Chondrocyte (in vitro differentiated cells): ENCODE measurements at places on chromosomes 16 and 17. TPM values are rescaled to one million over a fixed set of nuclear protein-coding genes. Genes with fewer than 3 reads are reported as not detected.

- peaks cover 21% of the 10 kb centered on the region for H3K4me1 ChIP-seq
- H3K4me3 ChIP-seq = no peak overlapping the region
- no peaks in the 10 kb centered on the region for H3K27me3 ChIP-seq
- no peak overlapping the region for H3K27ac ChIP-seq
- no peaks in the 10 kb centered on the region for H3K36me3 ChIP-seq
Measured at GRCh38 chr17:78341559-78342448, 18.1 kb downstream of the SOCS3 start.

GRCh38 chr16:87584271-87584670 is 18.0 kb upstream of the JPH3 start:
- H3K27me3 ChIP-seq = peaks cover 6% of the 10 kb centered on the region
- peaks cover 45% of the 10 kb centered on the region for H3K4me1 ChIP-seq
- H3K36me3 ChIP-seq = no peaks in the 10 kb centered on the region
- H3K4me3 ChIP-seq = no peak overlapping the region

DNA sequence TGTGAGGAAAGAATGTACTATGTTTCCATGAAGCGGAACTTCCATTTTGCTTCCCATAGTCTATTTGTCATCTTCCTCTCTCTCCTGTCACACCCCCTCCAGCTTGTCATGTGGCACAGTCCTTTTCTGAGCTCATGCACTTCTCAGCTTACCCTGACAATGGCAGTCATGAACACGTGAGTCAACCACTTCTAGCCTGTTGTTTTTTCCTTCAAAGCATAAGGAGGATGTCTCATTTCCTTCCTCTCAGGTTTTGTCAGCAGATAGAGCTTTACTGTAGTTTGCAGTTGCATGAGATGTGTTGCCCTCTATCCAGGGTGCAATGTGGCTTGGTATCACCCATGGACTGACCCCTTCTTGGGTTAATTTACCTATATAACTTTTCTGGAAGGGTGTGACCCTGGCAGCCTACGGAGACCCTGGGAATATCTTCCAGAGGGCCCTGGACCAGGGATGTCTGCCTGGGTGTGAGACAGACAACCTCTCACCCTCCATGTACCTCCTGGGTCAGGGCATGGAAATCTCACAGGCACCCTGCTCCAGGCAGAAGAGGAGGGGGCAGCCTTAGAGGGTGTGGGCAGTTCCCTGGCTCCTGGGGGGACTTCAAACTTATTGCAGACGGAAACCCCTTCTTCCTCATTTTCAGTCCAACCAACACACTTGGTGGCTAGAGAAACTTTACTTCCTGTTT is 4.0 kb upstream of the ZNF267 start:
- H3K27ac ChIP-seq = no peak overlapping the region
- H3K4me1 ChIP-seq = peaks cover 11% of the 10 kb centered on the region
- no peak overlapping the region for H3K4me3 ChIP-seq

- no peaks in the 10 kb centered on the region for H3K27me3 ChIP-seq
- no peak for DNase-seq
- no peak overlapping the region for H3K27ac ChIP-seq
- H3K4me1 ChIP-seq = peaks cover 10% of the 10 kb centered on the region
Measured at GRCh38 chr17:71273441-71273840, 847.4 kb upstream of the SOX9 start.

GRCh38 chr17:35132816-35133550 is 9.1 kb downstream of the NLE1 start:
- no peak overlapping the region for H3K4me3 ChIP-seq
- no peak overlapping the region for H3K27ac ChIP-seq
- H3K36me3 ChIP-seq = peaks cover 29% of the 10 kb centered on the region
- no peaks in the 10 kb centered on the region for H3K27me3 ChIP-seq

- no peak for DNase-seq
- H3K36me3 ChIP-seq = peaks cover 1% of the 10 kb centered on the region
- H3K4me3 ChIP-seq = no peak overlapping the region
Measured at GRCh38 chr16:87604634-87605111, 2.4 kb downstream of the JPH3 start.

DNA sequence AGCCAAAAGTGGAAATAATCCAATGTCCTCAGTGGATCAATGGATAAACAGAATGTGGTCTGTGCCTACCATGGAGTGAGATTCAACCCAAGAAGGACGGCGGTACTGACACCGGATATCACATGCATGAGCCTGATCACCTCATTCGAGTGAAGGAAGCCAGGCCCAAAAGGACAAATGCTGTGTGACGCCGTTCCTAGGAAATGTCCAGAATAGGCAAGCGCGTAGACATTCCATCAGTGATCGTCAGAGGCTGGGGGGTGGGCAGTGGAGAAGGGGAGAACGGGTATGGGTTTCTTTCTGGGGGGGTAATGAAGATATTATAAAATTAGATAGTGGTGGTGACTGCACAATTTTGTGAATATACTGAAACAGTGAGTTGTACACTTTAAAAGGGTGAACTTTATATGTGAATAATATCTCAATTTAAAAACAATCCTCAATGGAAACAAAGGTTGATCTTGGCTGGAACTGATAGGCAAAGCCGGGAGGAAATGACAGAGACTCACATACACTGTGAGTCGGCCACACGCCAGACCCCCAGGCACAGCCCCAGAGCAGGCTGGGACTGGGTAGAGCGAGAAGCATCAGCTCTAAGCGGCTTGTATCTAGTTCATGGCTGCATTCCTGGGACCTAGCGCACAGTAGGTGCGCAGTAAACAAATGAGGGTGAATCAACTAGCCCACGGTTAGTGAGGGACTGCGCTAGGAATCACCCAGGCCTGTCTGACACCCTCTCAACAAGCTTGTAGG is 3.5 kb downstream of the DBNDD1 start:
- no peak overlapping the region for H3K27ac ChIP-seq
- DNase-seq = no peak
- no peak overlapping the region for H3K4me3 ChIP-seq
- H3K4me1 ChIP-seq = peaks cover 16% of the 10 kb centered on the region
- H3K36me3 ChIP-seq = no peaks in the 10 kb centered on the region

- H3K36me3 ChIP-seq = peaks cover 2% of the 10 kb centered on the region
- DNase-seq = no peak
- no peak overlapping the region for H3K27ac ChIP-seq
- peaks cover 11% of the 10 kb centered on the region for H3K27me3 ChIP-seq
- H3K4me1 ChIP-seq = peaks cover 12% of the 10 kb centered on the region
Measured at GRCh38 chr17:66975614-66976378, 11.3 kb downstream of the CACNG4 start.

GRCh38 chr17:78883089-78883532 is 19.9 kb downstream of the CEP295NL start:
- peaks cover 79% of the 10 kb centered on the region for H3K4me1 ChIP-seq
- DNase-seq = no peak
- H3K4me3 ChIP-seq = peak overlapping the region; percentile 55
- H3K27ac ChIP-seq = peak overlapping the region; percentile 95
- H3K36me3 ChIP-seq = no peaks in the 10 kb centered on the region

- H3K27me3 ChIP-seq = no peaks in the 10 kb centered on the region
- no peak for DNase-seq
- H3K36me3 ChIP-seq = no peaks in the 10 kb centered on the region
- H3K4me1 ChIP-seq = peaks cover 21% of the 10 kb centered on the region
Measured at GRCh38 chr17:21272881-21273792, 11.4 kb upstream of the MAP2K3 start.

DNA sequence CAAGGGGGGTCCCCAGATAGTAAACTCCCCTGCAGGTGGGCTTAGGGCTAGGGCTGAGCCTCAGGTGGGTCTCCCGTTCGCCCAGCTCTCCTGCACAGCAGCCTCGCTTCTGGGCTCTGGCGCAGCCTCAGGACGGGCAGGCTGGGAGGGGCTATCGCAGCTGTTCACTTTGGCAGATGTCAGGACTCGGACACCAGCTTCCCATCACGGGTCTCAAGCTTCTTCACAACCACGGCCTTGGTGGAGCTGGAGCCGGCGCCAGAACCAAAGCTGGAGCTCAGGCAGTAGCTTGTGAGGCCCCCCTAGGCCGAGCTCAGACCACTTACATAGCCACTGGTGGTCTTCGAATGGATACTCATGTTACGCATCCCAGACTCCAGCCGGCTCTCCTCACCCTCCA is 26.0 kb downstream of the CLEC3A start:
- no peak for DNase-seq
- peaks cover 3% of the 10 kb centered on the region for H3K4me1 ChIP-seq
- no peaks in the 10 kb centered on the region for H3K36me3 ChIP-seq
- H3K27me3 ChIP-seq = peaks cover 3% of the 10 kb centered on the region

DNA sequence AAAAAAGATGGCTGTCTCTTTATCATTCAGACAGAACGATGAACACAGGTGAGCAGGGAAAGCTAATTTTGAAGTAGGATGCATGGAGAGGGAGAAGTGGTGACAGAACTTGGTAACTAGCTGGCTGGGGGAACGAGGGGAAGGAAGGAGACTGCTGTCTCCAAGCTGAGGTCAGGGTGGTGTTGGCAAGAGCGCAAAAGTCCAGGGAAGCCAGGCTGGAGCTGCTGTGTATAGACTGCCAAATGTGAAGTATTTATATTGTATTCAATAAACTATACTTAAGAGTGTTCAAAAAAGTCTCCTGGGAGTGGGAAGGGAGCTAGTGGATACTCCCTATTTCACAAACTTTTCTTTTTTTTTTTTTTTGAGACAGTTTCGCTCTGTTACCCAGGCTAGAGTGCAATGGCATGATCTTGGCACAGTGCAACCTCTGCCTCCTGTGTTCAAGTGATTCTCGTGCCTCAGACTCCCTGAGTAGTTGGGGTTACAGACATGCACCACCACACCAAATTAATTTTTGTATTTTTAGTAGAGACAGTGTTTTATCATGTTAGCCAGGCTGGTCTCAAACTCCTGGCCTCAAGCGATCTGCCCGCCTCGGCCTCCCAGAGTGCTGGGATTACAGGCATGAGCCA is 8.2 kb downstream of the TMEM106A start:
- peaks cover 17% of the 10 kb centered on the region for H3K36me3 ChIP-seq
- peak; percentile 15 for DNase-seq
- H3K4me1 ChIP-seq = peaks cover 3% of the 10 kb centered on the region
- no peak overlapping the region for H3K4me3 ChIP-seq

GRCh38 chr16:715477-716199 is 720 bp downstream of the METRN start:
- peak overlapping the region; percentile 70 for H3K4me3 ChIP-seq
- DNase-seq = no peak
- peaks cover 28% of the 10 kb centered on the region for H3K4me1 ChIP-seq
- H3K27me3 ChIP-seq = no peaks in the 10 kb centered on the region
- peak overlapping the region; percentile 17 for H3K27ac ChIP-seq

DNA sequence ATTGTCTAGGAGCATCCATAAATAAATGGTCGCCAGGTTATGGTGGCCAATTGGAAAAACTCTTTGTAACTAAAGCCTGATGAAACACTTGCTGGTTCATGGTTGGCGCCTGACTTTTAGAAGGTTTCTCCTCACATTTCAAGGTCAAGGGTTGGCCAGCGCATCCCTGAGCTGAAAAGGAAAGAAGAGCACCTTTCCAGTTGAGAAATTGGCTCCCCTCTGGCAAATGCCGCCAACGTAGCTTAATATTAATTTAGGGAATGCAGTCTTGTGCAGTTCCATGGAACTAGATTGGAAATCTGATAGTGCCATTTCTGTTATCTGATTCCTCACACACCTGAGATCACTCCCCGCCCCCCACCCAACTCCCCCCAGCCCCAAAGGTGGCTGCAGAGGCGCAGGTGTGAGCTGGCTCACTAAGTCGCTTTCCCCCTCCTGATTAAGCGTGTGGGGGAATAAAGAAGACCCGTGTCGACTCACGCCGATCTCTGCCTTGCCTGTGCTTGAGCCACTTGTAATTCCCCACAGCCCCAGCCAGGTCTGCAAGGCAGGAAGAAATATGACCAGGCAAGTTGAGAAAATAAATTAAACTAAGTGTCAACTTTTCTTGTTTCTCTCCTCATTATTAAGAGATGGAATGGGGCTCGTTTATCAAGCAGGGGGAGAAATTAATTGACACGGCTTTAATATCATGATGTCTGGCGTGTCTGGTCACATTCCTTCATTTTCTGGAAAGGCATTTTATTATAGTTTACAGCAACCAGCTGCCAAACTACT is 157.7 kb downstream of the CCDC182 start:
- no peaks in the 10 kb centered on the region for H3K36me3 ChIP-seq
- no peaks in the 10 kb centered on the region for H3K27me3 ChIP-seq
- no peak overlapping the region for H3K4me3 ChIP-seq
- no peak overlapping the region for H3K27ac ChIP-seq
- no peak for DNase-seq

DNA sequence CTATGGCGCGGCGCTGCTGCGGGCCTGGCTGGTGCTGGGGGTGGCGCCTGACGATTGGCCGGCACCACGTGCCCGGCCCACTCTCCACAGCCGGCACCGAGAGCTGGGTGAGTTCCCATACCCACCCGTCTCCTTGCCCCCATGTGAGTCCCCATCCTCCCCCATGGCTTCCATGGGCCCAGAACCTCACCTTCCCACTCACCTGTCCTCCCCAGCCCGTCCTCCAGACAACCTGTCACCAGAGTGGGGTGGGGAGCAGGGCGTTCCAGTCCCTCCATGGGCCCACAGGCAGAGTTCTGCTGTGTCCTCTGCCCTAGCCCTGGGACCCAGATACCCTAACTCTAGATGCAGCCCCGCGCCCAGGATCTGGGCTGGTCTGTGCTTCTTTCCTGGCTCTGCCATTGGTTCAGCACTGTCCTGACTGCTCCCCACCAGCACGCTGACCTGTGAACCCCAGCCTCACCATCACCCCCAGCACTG is 5.5 kb downstream of the ARMC5 start:
- H3K27ac ChIP-seq = no peak overlapping the region
- H3K4me3 ChIP-seq = no peak overlapping the region
- H3K4me1 ChIP-seq = peaks cover 20% of the 10 kb centered on the region
- no peaks in the 10 kb centered on the region for H3K27me3 ChIP-seq
- peaks cover 20% of the 10 kb centered on the region for H3K36me3 ChIP-seq
- peak; percentile 84 for DNase-seq

- no peak for DNase-seq
- H3K4me3 ChIP-seq = no peak overlapping the region
- H3K4me1 ChIP-seq = no peaks in the 10 kb centered on the region
- H3K27ac ChIP-seq = no peak overlapping the region
- no peaks in the 10 kb centered on the region for H3K36me3 ChIP-seq
Measured at GRCh38 chr17:73562896-73563295, 81.3 kb downstream of the SDK2 start.

GRCh38 chr17:40722241-40722640 is 18.7 kb upstream of the KRT24 start:
- H3K36me3 ChIP-seq = no peaks in the 10 kb centered on the region
- H3K4me3 ChIP-seq = no peak overlapping the region
- H3K27me3 ChIP-seq = peaks cover 40% of the 10 kb centered on the region
- no peak for DNase-seq
- peaks cover 4% of the 10 kb centered on the region for H3K4me1 ChIP-seq

FBXW10B gene
- total RNA-seq = 0.94 to 1.1 TPM (median 1.0 TPM) in 3 replicates

C16orf54 gene
- total RNA-seq = not detected in 3 replicates

KCNH6 gene
- total RNA-seq = not detected in 3 replicates

MT1M gene
- 0.35 to 0.59 TPM in 2 of 3 replicates, not detected in the other for total RNA-seq

GALR2 gene
- not detected in 3 replicates for total RNA-seq

CD300A gene
- not detected in 3 replicates for total RNA-seq

HSF4 gene
- 11.6 to 19.0 TPM (median 15.7 TPM) in 3 replicates for total RNA-seq

DHRS11 gene
- 4.2 to 7.0 TPM (median 5.1 TPM) in 3 replicates for total RNA-seq

MT3 gene
- total RNA-seq = 0.77 TPM in 1 of 3 replicates, not detected in the others

FAM20A gene
- total RNA-seq = not detected in 3 replicates

TMEM92 gene
- 1.6 to 1.7 TPM (median 1.7 TPM) in 3 replicates for total RNA-seq

KRTAP9-4 gene
- not detected in 3 replicates for total RNA-seq
